ENCODE measurements at places on chromosomes 4 and X. TPM values are rescaled to one million over a fixed set of nuclear protein-coding genes. Genes with fewer than 3 reads are reported as not detected.

DNA sequence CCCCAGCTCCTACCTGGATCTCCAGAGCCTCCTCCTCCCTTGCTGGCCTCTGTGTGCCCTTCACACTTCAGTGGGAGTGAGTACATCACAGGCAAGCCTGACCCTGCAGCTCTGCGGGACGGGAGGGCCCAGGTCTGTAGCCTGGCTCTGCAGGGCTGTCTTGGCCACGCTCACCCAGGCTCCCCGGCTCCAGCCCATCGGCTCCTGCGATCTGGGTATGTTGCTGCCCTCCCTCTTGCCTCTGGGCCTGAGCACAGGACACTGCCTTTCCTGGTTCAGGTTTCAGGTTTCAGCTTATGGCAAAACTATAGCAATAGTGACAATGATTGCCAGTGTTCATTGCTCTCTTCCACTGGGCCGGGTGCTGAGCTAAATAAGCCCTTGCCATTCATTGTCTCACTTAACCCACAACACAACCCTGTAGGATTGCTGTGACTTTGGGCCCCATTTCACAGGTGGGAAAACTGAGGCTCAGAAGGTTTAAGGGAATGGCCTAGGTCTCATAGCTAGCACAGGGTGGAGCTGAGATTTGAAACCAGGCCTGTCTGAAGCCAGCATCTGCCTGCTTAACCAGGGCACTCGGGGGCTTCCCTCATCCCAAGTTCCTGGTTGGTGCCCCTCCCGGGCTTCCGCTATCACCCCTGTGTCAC, 44.6 kb upstream of the SORCS2 start:
- no peaks in the 10 kb centered on the region for H3K4me1 ChIP-seq
- peaks cover 14% of the 10 kb centered on the region for H3K27me3 ChIP-seq
- no peak overlapping the region for H3K27ac ChIP-seq
- no peak for DNase-seq
- H3K36me3 ChIP-seq, result no peaks in the 10 kb centered on the region
- H3K4me3 ChIP-seq, result no peak overlapping the region

DNA sequence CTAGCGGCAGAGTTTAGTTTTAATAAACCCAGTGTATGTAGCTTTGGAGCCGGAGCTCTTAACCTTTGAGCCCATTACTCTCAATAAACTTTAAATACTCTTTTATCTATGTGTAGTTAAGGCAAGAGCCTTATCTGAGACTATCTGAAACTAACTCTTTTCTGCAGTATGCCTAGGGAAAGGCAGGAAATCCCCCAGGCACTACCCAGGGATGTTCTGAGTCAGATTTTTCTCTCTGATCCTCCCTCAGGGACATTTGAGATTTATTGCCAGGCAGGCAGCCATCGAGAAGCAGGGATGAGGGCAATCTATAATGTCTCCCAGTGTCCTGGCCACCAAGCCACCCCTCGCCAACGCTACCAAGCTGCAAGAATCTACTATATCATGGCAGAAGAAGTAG, 39.1 kb downstream of the HEPH start:
- H3K27ac ChIP-seq, result no peak overlapping the region
- DNase-seq, result no peak
- peaks cover 1% of the 10 kb centered on the region for H3K36me3 ChIP-seq
- no peak overlapping the region for H3K4me3 ChIP-seq
- H3K4me1 ChIP-seq, result peaks cover 13% of the 10 kb centered on the region
- H3K27me3 ChIP-seq, result no peaks in the 10 kb centered on the region

The LEF1 gene
- 281 TPM for total RNA-seq

The TCEAL6 gene
- total RNA-seq, result not detected

The PAGE2B gene
- total RNA-seq, result 1.9 TPM

The ATP6AP1 gene
- 51.1 TPM for total RNA-seq

The FAAH2 gene
- 3.0 TPM for total RNA-seq

The NUDT10 gene
- 1.4 TPM for total RNA-seq

Measured in activated naive CD8-positive, alpha-beta T cell treated with anti-CD3 and anti-CD28 coated beads, Interleukin-2, amount 10 ng/mL, durations not matched to agents 7 days and 5 days (primary cell).